ENCODE measurements at places on chromosomes 3 and 15.

- no peak for DNase-seq
Measured at GRCh38 chr15:31296646-31297574, 29.7 kb upstream of the KLF13 start.

GRCh38 chr3:70855149-70855548 lies 542.7 kb upstream of the MDFIC2 start:
- DNase-seq: no peak

GRCh38 chr15:73467758-73468157 lies 24.8 kb downstream of the REC114 start:
- DNase-seq: no peak

- DNase-seq: no peak
Measured at GRCh38 chr3:169311381-169311780, 352.1 kb downstream of the MECOM start.

DNA sequence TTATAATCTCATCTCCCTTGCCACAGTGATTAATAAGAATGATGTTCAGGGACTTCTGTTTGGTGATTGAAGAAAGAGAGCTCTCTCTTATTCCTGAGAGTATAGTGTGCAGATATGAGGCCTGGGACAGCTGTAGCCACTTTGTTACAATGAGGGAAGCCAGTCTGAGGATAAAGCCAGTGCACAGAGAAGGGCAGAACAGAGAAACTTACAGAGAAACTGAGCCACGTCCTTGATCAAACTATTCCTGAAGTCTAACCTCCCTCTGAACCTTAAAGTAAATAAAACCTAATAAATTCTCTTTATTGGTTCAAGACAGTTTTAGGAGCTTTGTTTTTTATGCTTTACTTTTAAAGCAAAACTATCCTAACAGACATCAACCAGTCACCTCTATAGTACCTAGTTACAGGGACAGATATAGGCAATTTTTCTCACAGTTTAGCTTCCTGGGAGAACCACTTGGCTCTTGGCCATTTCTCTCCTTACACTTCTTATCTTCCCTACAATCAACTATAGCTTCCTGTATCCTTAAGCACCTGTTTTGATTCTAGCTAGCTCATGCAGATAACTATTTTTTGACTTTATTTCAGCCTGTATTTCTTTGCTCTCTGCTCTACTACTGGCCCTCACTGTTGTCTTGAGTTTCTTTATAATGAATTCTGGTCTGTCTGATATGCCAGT lies 284.4 kb downstream of the SHQ1 start:
- DNase-seq: no peak

DNA sequence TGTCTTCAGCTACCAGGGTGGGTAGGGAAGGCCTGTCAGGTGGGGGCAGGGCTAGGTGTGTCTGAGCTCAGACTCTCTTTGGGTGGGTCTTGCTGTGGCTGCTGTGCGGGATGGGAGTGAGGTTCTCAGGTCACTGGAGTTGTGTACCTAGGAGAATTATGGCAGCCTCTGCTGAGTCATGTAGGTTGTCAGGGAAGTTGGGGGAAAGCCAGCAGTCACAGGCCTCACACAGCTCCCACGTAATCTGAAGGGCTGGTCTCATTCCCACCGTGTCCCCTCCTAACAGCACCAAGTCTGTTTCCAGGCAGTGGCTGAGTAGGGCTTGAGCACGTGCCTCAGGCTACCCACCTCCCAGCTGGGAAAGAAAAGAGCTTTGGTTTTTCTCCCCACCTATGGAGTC lies 67.0 kb downstream of the CHCHD4 start:
- no peak for DNase-seq

GRCh38 chr3:73582535-73582934 lies 42.2 kb downstream of the PDZRN3 start:
- no peak for DNase-seq

DNA sequence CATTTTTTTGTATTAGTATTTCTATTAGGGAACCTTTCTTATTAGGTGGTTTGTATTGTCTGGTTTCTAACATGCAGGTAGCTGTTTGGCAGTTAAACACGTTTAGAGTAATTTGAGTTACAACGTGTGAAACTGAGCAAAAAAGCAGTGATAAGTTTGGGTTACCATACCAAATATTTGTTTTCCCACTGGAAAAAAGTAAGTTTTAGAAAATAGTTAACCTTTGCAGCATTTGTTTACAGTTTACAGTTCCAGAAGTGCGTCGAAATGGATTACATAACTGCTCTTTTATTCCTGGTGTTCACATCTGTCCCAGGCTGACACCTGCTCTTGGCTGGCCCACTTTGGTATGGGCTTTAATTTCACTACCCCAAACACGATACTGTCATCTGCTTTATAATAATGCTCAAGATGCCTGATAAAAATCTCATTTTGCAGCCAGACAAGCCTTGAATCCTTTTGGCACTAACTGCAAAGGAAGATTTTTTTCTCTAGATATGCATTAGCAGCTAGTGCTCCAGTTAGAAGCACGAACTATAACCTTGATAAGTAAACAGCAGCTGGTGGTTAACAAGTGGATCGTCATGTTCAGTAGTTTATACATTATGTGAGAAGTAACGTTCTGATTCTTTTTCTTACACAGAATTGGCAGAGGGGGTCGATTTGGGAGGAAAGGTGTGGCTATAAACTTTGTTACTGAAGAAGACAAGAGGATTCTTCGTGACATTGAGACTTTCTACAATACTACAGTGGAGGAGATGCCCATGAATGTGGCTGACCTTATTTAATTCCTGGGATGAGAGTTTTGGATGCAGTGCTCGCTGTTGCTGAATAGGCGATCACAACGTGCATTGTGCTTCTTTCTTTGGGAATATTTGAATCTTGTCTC lies 5.3 kb downstream of the EIF4A2 start:
- DNase-seq: no peak

DNA sequence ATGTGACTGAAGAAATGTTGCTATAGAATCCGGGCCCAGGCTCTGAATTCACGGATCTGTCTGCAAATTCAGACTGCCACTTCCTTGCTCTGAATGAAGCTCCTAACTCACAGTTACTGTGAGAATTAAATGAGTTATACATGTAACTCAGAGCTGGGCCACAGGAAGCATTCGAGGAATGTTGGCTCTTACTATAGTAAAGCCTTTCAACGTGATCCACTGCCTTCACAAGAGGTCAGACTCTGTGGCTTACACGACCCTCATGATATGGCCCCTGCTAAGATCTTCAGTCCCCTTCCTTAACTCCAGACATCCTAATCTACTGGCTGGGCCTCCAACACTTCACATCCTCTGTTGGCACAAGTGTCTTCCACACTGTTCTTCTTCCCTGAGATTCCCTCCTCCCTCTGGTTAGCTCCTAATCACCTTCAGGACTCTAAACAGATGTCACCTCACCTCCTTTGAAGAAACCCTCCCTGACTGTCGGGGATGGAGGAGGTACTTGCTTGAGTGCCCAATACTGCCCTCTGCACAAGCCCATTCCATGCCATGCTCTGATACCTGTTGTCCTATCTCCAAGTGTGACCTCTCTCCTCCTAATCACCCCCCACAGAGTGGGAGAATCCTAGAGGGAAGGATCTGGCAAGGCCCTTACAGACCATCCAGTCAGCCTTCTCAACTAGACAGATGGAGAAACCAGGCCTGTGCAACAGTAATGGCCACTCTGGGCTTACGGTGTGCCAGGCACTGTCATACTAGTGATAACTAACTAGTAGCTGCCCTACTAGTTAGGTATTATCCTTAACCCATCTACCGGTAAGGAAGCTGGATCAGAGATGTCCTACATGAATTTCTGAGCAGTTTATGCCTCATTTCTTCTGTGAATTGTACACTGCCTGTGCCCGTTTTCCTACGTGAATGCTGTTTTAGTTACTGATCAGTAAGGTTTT lies 1.3 kb downstream of the ACTR8 start:
- DNase-seq: no peak

GRCh38 chr15:67758619-67759300 lies 66.5 kb upstream of the SKOR1 start:
- DNase-seq: no peak

DNA sequence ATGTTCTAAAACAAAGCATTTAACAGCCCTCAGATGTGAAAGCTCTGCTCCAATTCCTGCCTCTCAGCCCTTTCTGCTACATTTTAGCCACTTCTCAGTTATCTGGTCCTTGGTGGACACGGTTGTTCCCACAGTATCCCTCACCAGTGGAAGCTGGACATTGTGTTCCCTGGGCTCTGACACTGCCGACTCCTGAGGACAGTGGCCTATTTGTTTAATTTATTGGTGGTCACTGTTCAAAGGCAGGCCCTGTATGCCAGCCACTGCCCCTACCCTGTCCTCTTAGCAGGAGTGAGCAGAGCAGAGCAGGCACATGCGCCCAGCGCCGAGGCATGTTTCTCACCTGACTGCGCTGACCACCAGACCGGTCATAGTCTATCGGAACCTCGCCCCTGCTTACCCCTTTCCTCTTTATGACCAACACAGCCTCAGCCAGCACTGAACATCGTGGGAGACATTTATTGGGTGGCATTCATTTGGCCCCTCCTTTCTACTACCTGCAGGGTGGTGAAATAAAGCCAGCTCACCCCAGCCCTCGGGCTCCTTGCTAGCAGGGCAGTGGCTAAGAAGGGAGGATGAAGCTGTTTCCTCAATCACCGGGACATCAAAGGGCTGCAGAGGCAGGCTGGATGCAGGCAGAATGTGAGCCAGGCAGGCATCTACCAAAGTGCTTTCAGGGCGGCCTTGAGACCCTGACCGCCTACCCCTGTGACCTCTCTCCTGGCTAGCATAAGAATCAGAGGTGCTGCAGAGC lies 54.3 kb upstream of the HACD2 start:
- DNase-seq: no peak
